ENCODE measurements at places on chromosomes 2 and 18. TPM values are rescaled to one million over a fixed set of nuclear protein-coding genes. Genes with fewer than 3 reads are reported as not detected.
A peak's percentile ranks its signal among the peaks of the same experiment; 100 is the strongest.

L3MBTL4 gene
- polyA plus RNA-seq = 5.7 TPM

GRCh38 chr2:25482341-25482740, 140.6 kb upstream of the DNMT3A start:
- DNase-seq = no peak

DNA sequence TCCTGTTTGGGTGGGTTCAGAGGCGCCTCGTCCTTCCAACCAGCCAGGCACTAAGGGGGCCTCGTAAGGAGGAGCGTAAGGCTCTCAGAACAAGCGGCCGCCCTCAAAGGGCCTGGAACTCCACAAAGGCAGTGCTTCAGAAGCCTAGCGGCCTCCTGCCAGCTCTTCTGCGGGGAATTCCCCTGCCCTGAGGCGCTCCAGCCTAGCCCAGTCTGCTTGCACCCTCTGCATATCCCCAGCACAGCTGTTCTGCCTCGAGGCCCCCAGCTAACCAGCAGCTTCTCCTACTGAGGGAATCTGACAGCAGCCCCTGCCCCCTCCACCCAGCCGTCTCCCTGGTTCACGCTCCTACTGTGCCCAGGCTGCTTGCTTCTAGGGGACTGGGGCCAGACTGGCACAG, 265.9 kb downstream of the TFCP2L1 start:
- DNase-seq = peak; percentile 17

DNA sequence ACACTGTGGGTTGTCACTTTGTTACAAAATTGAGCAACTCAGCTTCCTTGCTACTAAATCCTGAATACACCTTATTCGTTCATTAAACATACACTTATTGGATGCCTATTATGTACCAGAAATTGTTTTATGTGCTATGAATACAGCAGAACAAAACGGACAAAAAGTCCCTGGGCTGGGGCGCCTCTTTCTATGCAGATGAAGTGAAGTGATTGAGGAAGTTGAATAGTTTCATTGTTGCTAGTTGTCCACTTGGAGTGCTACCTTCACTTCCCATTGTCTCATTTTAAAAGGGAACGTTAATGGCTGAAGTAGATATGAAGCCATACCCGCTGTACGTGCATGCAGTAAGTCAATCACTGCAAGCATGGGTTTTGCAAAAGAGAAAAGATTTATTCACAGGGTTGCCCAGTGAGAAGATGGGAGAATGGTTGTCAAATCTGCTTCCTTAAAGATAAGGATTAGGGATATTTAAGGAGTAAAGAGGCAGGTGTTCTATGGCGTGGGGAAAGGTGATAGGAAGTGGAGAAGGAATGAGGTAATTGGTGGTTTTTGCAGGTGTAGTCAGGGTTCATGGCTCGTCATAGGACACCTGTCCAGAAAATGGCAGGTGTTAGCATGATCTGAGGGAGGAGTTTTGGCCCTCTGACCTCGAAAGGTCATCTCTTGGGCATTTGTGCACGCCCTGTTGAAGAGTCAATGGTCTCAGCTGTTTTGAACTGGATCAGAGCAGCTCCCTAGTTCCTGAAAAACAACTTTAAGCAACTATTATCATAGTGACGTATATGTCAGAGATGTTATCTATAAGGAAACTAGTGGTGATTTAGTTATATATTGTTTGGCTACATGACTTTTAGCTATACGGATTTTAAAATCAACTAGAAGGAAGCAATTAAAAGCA, 23.5 kb downstream of the TRPM8 start:
- no peak for DNase-seq

DNA sequence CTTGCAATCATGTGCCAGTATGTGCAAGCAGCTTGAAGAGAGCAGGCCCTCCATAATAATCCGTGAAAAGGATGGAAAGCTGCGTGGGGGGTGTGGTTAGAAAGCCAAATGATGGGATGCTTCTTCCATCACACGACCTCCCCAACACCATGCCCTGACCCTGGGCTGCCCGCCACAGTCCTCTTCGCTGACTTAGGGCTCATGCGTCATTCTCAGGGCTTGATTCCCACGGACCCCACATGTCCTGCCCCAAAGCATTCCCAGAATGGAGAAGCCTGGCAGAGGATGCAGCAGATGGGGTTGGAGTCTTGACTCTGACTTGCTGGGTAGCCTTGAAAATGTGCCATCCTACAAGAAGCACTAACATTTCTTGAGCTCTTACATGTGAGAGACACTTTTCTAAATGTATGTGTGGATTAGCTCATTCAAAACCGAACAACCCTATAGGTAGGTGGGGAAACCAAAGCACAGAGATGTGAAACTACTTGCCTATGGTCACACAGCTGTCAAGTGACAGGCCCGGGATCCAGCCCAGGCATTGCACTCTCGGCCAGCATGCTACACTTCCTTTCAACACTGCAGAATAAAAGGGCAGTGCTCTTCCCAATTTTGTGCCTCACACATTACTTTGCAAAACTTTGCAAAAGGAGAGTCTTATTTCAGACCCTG, 3.7 kb downstream of the TNS1 start:
- no peak for DNase-seq

DNA sequence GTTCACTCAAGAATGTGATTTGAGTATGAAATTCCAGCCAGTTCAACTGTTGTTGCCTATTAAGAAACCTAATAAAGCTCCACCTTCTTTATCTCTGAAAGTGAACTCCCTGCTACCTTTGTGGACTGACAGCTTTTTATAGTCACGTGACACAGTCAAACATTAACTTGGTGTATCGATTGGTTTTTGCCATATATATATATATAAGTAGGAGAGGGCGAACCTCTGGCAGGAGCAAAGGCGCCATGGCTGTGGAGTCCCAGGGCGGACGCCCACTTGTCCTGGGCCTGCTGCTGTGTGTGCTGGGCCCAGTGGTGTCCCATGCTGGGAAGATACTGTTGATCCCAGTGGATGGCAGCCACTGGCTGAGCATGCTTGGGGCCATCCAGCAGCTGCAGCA, at the start of gene UGT1A1:
TSS of gene UGT1A1 (plus strand) at position 228 of the 400 bp plus-strand sequence. CDS start at position 246, 18 bp downstream.
- DNase-seq = no peak

ARID5A gene
- 4.5 TPM for polyA plus RNA-seq

DNA sequence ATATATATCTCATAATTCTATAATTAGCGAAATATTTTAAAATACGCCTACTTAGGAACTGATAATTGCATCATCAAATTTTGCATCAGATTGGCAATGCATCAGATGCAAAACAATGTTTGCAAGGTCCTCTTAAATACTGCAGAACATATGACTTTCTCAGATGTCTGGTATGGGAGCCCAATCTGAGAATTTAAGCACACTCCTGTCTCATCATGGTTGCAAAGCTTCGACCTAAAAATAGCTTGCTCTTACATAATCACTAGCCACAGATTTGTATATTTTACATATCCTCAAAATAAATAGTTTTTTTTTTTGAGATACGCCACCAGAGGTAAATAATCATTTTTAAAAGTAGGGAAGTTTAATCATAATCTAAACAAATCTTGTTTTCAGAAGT, 123.2 kb downstream of the CABYR start:
- DNase-seq = no peak

DNA sequence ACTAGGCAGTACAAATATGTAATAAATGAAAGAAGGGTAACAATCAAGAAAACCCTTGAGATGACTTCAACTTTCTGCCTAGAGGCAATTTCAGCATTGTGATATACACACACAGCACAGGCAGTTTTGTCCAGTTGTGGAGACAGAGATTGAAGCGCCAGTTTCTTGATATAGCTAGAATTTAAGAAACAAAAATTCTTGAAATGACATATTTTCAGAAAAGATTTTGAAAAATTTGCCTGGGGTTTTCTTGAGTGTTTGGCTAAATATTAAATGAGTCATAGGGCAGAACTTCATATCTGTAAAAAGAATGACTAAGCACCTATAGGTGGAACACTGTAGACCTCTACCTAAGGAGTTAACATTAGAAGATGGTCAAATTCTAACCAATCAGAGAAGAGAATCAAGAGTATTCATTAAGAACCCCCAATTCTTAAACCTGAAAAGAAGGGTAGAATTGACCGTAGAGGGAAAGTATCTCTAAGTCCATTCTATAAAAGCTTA, 1266.8 kb upstream of the TMEFF2 start:
- no peak for DNase-seq

- no peak for DNase-seq
Observed at GRCh38 chr2:237058423-237058822, 27.3 kb upstream of the COPS8 start.

- DNase-seq = no peak
Observed at GRCh38 chr2:191533693-191534180, 144.2 kb upstream of the NABP1 start.

DNA sequence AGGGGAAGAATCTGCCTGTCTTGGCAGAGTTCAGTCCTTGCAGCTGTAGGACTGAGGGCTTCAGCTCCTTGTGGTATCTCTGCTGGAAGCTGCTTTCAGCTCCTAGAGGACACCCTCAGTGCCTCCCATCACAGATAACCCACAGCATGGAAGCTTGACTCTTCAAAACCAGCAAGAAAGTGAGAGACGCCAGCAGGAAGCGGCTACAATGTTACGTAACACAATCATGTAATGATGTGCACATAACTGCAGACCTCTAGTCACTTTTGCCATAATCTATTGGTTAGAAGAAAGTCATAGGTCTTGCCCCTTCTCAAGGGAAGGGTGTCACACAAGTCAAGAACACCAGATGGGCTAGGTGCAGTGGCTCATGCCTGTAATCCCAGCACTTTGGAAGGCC, 69.1 kb upstream of the AFF3 start:
- DNase-seq = no peak

DNA sequence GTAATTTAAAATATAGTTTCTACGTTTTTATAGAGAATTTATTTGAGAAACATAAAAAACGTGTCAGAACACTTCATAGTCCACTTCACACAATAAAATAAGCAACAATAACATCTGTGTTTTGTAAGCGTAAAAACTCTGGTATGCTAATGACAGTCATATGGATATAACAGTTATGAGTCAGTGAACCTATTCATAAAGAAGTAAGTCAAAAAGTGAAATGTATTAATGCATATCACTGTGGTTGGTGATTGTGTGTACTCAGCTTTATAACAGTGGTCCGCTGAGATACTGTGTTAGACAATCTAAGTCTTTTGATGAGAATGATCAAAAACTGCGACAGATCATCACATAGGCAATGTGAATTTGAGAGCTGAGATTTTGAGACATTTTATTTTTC, 153.2 kb downstream of the WDR7 start:
- no peak for DNase-seq

GRCh38 chr2:38535744-38536506, 66.8 kb downstream of the HNRNPLL start:
- DNase-seq = peak; percentile 75

Data from renal pelvis (tissue), 12 donors.